ENCODE measurements at places on chromosomes 3 and 15.

- DNase-seq: peak; percentile 54
Measured at GRCh38 chr15:89441295-89441812, 55.0 kb downstream of the RHCG start.

DNA sequence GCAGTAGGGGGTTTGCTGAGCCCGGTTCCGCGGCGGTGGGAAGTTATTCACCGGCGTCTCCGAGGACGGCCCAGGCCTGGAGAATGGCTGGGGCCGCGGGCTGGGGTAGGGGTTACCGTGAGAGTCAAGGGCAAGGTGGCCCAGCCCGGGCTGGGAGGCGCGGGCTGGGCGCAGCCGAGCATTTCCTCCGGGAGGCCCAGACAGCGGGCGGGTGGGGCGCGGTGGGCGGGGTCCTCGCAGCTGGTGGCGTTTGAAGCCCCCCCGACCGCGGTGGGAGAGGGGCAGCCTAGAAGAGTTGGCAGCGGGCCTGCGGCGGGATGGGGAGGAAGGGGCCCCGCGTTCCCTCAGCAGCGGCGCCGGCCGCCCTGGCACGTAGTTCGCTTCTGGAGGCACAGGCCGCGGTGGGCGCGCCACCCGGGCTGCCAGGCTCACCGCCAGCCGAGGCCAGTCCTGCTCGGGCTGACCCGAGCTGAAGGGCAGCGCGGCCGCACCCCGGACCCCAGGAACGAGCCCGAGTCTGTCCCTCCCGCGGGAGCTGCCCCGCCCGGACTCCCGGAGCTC lies 960 bp upstream of the KLF13 start:
- peak; percentile 67 for DNase-seq

DNA sequence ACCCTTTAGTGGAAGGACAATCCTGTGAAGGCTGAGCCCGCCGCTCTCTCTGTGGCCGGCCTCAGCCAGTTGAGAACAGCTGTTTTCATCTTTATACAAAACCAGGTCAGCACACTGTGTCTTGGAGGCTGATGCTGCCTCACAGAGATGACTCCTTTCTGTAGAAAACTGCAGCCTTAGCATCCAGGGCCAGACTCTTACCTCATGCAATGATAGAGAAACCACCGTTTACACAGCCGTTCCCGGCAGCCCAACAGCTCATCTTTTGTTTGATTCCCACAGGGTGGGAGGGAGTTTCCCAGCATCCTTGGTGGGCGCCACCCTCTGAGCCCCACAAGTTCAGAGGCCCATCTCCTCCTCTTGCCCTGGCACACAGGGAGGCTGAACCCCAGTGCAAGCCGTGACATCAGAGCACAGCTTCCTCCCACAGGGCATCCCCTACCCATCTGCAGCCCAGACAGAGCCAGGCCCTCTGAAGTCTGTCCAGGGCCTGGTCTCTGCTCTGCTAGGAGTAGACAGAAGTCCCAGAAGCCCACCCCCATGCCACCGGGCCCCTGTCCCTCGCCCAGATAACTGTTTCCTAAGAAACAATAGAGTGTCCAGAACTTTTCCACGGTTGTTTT lies 105.0 kb downstream of the LRRK1 start:
- DNase-seq: no peak

DNA sequence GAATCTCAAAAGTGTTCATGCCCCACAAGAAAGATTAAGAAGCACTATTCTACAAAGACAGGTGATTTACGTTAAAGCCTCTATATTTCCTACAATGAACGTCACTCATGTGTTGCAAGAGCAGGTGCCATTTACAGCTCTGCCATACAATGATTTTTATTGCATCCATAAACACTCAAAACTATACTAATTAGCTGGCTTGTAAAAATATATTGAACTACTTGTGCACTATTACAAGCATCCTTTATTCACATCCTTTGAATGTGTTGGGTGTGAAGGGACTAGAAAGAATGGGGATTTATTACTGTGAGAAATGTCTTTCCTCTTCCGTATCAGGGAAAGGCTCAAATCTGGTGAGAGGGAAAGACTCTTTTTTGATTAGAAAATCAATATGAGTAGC lies 50.7 kb upstream of the C3orf49 start:
- no peak for DNase-seq

- no peak for DNase-seq
Measured at GRCh38 chr15:88208396-88208795, 48.1 kb downstream of the NTRK3 start.

GRCh38 chr3:105880681-105881290 lies 12.0 kb upstream of the CBLB start:
- no peak for DNase-seq

- no peak for DNase-seq
Measured at GRCh38 chr3:109642025-109642424, 304.7 kb upstream of the DPPA4 start.
